ENCODE measurements at places on chromosomes 13 and 19.

DNA sequence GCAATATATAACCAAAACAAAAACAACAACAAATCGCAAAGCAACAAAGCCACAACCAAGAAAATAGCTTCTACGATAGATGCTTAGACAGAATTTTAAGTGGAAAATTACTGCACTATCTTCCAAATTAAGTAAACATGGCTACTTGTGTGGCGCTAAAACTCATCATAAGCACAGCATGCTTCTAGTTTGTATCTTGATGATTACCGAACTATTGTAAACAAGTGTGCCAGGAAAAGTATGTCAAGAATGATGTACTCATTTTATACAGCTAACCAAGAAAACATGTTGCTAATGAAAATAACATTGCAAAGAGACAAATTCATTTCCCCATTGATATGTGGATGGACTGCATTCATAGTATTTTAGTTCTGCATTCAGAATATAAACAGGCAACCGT is 271.9 kb upstream of the GPC6 start:
- DNase-seq = no peak

- DNase-seq = no peak
Measured at GRCh38 chr19:44662691-44663385, 8.4 kb upstream of the CEACAM19 start.

DNA sequence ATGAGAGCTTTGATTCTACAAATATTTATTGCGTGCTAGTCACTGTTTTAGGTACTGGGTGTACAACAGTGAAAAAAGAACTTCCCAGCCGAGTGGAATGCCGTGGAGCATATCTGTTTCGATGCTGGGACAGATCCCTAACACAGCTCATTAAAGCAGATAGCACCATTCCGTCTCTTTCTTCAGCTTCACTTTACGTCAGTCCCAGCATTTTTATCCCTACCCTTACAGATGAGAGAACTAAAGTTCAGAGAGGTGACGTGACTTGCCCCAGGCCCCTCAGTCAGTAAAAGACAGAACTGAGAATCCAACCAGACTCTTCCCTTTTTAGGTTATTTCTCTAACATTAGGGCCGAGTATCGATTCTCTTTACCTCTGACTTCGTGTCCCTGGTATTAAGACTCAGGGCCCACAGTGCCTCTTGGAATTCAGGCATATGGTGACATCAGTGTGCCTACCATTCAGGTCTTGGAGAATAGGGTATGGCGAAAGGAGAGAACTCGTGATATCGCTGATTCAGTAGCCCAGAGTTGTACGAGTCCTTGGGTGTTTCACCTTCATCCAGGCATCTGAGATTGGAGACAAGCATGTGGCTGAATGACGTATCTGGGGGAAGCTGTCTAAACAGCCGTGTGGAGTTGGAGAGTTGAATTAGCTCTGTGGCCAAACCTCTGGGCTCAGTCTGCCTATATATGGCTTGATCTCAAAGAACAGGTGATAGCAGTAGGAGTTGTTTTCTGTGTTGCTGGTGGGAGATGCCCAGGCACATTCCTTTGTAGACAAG is 27.1 kb downstream of the ACTN4 start:
- DNase-seq = no peak

GRCh38 chr19:27794494-27795042 is 1418.4 kb downstream of the UQCRFS1 start:
- no peak for DNase-seq

DNA sequence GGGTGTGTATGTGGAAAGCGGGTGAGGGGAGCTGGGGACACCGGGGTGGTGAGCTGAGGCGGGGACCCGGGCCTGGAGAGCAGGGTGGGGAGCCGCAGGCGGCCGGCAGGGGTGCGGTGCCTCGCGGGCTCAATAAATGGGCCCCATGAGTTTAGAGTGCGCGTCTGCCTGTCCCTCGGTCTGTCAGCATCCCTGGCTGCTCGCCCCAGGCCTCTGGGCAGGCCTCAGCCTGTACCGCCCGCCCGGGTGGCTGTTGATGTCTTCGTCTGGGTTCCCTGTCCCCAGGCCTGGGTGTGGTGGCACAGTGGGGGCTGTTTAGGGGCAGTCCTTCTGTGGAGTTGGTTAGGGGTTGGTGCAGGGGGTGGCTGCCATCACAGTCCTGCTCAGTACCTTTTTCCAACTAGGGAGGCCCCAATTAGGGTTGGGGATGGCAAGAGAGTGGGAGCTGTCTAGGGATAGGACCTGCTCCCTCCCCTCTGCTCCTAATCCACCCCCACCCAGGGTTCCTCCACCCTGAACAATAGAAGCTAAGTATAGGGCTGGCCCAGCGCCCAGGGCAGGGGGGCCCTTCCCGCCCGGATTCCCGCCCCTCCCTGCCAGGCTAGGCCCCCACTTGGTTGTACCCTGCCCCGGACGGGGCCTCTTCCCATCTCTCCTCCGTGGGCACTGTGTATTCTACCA is 12.2 kb downstream of the CIC start:
- DNase-seq = no peak

- DNase-seq = no peak
Measured at GRCh38 chr13:85313761-85314503, 485.3 kb downstream of the SLITRK6 start.

GRCh38 chr13:53045189-53045588 is 16.6 kb downstream of the OLFM4 start:
- DNase-seq = no peak

DNA sequence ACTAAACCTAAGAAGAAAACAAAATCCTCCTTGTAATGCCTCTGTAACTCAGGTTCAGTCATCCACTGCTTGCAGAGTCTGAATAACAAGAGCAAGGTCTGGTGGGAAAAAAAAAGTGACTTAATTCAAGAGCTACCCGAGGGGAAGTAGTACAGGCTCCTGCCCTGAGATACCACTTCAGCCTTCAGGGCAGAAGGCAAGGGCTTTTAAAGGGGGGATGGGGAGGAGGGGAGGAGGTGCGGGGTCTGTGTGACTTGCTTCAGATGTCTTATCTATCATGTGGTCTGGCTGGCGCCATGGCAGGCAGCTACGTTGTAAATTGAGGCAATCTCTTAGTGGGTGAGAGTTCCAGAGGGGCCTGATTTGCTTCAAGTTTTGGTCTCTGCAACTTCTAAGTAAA is 66.7 kb downstream of the LRRC63 start:
- DNase-seq = no peak

DNA sequence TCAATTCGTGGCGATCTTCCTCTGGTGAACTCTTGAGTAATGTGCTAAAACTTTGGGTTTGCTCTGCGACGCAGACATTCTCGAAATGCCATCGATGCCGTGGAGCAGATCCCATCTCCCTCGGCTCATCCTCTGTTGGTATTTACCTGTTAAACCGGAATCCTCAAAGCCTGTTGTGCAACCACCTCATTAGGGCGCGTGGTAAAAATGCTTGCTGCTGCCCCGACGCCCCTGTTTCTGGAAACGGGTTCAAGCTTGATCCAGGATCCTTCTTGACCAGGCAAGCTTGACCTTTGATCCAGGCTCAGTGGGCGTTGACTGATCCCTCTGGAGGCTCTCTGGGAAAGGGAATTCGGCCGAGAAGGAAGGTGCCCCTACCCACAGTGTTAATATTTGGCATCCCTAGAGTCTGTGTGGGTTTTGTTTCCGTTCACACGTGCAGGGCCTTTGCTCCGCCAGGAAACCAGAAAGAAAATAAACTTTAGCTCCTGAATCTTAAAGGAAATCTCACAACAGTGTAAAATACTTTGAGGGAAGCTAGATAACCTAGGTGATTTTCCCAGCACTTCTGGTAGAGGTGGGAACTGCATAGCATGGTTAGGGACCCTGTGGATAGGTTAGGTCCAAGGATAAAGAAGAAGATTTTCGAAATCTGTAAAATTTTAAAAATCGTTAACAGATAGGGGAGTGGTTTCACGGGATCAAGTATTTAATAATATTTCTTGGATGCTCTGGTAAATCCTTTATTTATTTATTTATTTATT is 1.1 kb downstream of the LSM14A start:
- DNase-seq = no peak

DNA sequence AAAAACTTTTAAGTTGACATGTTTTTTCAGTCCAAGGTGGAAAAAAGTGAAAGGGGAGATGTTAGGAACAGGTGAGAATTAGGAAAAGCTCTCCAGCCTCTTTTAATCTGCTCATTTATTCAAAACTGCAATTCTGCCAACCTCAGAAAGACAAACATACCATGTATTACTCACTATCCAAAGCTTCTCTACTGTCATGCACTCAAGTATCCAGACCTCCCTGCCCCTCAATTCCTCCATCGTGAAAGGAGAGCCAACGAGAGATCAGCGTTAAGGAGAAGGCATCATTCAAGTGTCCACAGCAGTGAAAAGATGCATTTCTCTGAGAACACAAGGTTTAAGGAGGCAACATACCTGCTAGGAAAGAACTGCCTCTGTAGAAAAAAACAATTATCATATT is 24.5 kb downstream of the DIAPH3 start:
- no peak for DNase-seq

GRCh38 chr13:59901191-59901590 is 262.5 kb downstream of the DIAPH3 start:
- no peak for DNase-seq

DNA sequence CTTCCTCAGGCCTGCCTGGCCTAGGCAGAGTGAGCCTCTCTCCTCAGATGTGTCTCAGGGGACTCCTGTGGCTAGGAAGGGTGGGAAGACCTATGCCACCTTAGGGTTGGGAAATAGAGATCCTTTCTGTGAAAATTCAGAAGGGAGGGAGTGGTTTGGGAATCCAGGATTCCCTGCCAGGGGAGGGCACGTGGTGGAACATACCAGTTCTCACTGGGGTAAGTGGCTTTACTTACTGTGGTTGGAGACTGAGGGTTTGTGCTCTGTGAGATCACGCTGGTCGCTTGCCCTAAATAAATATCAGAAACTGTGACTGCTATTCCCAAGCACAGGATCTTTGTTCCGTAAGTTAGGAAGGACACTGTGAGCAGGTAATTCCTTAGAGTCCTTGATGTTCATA is 16.9 kb downstream of the CEACAM1 start:
- DNase-seq = no peak

GRCh38 chr13:93687261-93687660 is 460.7 kb downstream of the GPC6 start:
- DNase-seq = no peak

GRCh38 chr19:19537075-19538048 is 703 bp upstream of the CILP2 start:
- no peak for DNase-seq

GRCh38 chr19:41657157-41657556 is 30.3 kb upstream of the CEACAM4 start:
- DNase-seq = no peak

DNA sequence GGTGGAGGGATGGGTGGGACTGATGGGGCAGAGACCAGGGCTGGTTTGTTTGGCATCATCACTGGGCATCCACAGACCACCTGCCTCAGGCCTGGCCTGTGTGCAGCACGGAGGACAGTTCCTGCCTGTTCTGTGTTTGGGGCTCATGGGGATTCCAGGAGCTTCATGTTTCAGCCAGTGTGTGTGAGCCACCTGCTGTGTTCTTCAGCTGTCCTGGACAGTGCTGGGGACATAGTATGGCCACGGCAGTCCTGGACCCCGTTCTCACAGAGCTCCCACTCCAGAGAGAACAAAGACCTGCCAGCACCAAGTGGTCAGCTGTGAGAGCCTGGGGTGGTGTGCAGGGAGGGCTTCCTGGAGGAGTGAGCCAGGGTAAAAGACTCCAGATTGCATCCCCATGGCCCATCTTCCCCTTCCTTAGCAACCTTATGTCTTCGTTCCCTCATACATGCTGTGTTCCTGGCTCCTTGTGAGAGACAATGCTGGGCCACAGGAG is 2.0 kb upstream of the CCDC97 start:
- DNase-seq = no peak

DNA sequence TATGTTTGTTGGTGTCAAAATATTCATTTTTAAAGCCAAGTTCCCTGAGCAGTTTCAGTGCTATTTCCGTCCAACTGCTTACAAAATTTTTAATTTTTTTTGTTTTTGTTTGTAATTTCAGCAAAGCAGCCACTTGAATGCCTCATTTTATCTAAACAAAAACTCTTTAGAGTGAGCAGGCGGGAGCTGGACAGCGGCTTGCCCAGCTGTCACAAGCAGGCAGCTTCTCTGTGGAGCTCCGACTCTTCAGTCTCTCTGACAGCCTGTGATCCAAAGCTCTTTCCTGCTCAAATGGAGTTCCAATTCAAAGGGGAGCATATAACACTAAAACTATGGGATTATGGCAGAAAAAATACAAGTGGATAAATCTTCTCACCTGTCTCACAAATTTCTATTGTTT is 618.3 kb upstream of the PCDH20 start:
- no peak for DNase-seq

GRCh38 chr13:30818323-30818960 is 83.1 kb downstream of the ALOX5AP start:
- DNase-seq = no peak

DNA sequence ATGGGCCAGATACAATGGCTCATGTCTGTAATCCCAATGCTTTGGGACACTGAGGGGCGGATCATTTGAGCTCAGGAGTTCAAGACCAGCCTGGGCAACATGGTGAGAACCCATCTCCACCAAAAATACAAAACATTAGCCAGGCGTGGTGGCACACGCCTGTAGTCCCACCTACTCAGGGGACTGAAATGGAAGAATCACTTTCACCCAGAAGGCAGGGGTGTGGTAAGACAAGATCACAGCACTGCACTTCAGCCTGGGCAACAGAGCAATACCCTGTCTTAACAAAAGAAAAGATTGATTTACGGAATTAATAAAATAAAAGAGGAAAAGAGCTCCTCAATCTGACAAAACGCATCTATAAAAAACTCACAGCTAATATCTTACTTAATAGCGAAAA is 22.7 kb downstream of the USP12 start:
- DNase-seq = no peak

GRCh38 chr13:24243302-24243701 is 66.1 kb upstream of the C1QTNF9 start:
- DNase-seq = no peak

DNA sequence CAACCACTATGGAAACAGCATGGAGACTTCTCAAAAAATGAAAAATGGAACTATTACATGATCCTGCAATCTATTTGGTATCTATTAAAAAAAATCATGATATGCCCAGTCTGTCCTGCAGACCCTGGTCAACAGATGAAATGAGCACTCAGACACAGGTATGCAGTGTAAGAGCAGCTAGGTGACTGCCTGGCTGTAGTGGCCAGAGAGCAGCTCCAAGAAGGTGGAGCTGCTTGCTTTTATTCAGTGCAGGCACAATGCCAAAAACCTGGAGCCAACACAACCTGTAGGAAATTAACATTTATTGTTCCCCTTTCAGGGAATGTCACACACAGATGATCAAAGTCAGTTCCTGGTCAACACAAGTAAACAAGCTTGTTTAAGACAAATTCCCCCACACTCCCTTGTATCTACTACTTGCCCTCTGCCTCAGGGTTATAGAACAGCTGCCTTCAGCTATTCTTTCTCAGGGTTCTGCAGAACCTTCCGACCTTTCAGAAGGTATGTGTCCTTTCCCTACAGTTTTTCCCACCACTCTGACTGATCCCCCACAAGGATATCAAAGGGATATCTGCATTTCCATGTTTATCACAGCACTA is 933.7 kb upstream of the SLITRK5 start:
- DNase-seq = no peak

GRCh38 chr19:55594996-55595545 is 4.2 kb downstream of the FIZ1 start:
- no peak for DNase-seq

GRCh38 chr13:39245688-39246087 is 207.4 kb downstream of the NHLRC3 start:
- DNase-seq = no peak

GRCh38 chr19:49448432-49448786 is 3.2 kb downstream of the PIH1D1 start:
- no peak for DNase-seq

Measured in stimulated activated CD8-positive, alpha-beta memory T cell treated with anti-CD3 and anti-CD28 coated beads, Interleukin-4, amount 100 ng/mL, for 1 hour (primary cell).